ENCODE measurements at places on chromosomes 16 and 17.

DNA sequence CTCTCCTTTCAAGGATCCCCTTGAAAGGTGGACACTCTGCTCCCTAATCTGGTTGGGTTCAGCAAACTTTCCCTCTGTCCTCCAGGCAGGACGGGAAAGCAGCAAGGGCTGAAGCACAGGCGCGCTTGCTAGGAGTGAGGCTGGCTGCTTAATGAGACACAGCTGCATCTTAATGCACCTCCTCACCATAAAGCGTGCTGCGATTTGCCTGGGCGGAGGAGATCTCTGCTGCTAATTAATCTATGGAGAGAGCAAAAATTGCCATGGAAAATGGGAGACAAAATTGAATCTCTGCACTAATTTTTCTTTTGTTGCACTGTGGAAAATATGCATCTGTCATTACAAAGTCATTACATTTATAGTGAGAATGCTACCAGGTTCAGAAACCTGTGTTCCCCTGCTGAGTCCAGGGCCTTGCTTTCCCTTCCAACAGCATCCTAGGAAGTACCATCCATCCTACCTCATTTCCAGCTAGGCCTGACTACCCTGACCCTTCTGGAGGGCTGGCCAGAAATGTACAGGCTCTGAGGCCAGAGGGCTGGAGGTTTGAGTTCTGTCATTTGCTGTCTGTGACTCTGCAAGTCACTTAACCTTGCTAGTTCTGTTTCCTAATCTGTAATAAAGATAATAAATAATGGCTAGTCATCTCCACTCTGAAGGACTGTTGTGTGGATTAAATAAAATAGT, 43.5 kb upstream of the BCAR1 start:
- DNase-seq: no peak

DNA sequence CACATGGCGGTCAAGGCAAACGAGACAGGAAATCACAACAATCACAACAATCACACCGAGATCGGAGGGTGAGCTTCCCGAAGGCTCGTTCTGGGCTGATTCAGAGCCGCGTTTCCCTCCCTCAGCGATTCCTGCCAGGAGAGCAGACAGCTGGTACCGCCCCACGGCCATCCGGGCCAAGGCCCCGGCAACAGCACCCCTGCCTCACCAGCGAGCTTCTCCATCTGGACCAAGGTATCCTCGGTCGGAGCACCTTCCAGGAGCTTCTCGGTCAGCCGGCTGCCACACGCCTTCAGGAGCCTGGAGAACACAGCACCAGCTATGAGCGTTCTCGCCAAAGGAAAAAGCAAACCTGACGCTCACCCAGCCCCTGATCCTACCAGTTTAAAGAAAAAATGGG, 15.2 kb upstream of the PLD6 start:
- no peak for DNase-seq

DNA sequence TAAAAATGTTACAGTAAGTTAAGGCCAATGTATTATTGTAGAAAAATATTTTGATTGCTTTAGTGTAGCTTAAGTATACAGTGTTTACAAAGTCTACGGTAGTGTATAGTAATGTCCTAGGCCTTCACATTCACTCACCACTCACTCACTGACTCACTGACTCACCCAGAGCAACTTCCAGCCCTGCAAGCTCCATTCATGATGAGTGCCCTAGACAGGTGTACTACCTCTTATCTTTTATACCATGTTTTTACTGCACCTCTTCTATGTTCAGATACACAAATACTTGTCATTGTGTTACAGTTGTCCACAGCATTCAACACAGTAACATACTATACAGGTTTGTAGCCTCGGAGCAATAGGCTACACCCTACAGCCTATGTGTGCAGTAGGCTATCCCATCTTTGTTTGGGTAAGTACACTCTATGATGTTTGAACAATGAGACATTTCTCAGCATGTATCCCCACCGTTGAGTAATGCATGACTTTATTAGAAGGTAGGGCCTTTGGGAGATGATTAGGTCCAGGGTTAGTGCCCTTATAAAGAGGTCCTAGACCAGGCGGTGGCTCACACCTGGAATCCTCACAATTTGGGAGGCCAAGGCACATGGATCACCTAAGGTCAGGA, 117.8 kb downstream of the SLC39A11 start:
- no peak for DNase-seq

- no peak for DNase-seq
These were observed 38.1 kb upstream of the DLX4 start for GRCh38 chr17:49930880-49931279.

- no peak for DNase-seq
These were observed 49.9 kb downstream of the BAIAP2 start for GRCh38 chr17:81084680-81085419.

- DNase-seq: no peak
These were observed 20.2 kb upstream of the OR3A1 start for GRCh38 chr17:3318336-3318735.

DNA sequence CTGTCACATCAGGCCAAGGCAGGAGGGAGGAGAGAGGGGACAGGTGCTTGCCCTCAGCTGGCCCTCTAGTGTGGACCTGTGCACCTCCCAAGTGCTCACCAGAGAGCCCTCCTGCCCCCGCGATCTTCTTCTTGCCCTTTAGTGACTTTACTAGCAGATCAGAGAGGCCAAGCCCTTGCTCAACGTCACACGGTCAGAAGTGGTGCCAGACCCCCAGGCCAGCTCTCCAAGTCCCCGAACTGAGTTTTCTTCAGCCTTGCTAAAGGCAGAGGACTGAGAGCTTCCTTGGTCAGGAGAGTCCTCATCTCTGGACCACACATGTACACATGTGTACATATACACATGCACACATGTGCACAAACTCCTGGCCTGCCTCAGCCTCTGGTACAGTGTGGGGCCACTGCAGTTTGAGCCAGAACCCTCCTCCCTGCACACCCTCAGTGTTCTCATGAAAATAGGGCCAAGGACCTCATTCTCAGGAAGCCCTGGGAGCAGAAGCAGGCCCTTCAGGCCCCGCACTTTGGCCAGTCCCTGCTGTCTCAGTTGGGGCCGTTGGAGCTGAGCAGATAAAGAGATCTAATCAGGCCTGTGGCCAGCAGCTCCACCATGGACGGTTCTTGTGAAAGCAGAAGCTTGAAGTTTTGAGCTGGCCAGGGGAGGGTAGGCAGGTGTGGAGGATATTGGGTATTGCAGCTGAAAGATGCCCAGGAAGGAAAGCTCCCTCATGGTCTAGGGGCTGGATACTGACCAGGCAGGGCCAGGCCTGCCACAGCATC, 7.4 kb upstream of the EPX start:
- no peak for DNase-seq

- DNase-seq: no peak
These were observed 176.8 kb downstream of the KATNIP start for GRCh38 chr16:27726621-27727261.

- DNase-seq: no peak
These were observed 25.3 kb downstream of the LMF1 start for GRCh38 chr16:945271-946047.

DNA sequence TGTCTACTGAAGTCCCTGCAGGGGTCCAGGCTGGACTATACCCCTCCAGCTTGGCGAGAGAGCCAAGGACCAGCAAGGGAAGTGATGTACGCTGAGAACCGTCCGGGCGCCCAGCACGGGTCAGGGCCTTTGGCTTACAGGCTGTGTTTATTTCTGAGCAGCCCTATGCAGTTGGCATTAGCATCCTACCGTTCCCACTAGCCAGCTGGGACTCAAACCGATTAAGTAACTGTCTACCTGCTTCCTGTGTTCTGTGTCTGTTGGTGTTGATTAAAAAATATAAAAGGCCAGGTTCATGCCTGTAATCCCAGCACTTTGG, 73.8 kb downstream of the CMIP start:
- DNase-seq: no peak

GRCh38 chr16:56101480-56101879, 89.8 kb upstream of the GNAO1 start:
- no peak for DNase-seq

DNA sequence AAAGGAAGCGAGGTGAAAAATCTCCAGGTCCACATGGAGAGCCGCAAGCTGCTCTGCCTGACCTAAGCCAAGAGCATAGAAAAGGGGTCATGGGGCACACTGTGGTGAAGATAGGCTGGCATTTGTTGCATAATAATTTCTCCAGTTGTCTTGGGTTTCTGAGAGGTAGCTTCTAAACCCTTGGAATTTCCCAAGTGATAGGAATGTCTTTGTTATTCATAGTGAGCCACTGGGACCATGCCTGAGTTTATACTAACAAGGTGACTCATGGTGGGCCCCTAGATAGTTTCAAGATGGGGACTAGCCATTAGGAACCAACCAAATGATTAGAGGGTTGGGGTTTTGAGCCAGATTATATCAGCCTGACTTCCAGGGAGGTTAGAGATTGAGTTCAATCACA, 25.6 kb downstream of the SOST start:
- DNase-seq: peak; percentile 13

DNA sequence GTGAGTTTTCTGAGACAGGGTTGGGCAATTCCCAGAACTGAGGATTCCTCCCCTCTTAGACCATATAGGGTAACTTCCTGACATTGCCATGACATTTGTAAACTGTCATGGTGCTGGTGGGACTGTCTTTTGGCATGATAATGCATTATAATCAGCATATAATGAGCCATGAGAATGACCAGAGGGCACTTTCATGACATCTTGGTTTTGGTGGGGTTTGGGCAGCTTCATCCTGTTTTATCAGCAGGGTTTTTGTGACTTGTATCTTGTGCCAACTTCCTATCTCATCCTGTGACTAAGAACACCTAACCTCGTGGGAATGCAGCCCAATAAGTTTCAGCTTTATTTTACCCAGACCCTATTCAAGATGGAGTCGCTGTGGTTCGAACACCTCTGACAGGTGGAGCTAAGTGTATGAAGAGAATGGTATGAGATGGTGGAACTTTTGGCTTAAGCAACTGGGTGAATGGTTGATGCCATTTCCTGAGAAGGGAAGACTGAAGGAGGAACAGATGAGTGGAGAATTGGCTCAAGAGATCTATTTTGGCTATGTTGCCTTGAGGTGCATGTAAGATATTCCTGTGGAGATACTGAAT, 217.3 kb downstream of the RAB11FIP4 start:
- DNase-seq: no peak

DNA sequence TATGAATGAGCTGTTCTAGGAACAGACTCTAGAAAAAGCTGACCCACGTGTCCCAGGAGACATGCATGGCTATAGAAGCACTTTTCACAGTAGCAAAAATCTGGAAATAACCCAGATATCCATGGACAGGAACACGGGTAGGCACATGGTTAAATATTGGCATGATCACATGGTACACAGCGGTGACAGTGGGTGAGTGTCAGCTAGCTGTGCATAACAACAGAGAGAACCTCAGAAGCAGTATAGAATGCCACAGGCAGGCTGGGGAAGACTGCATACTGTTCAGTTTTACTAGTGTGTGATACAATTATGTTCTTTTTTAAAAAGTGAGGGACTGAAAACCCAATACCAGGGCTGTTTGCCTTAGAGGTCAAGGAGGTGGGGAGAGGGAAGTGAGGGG, 31.4 kb downstream of the EPN2 start:
- DNase-seq: no peak

GRCh38 chr17:81020767-81021497, 14.0 kb upstream of the BAIAP2 start:
- no peak for DNase-seq

DNA sequence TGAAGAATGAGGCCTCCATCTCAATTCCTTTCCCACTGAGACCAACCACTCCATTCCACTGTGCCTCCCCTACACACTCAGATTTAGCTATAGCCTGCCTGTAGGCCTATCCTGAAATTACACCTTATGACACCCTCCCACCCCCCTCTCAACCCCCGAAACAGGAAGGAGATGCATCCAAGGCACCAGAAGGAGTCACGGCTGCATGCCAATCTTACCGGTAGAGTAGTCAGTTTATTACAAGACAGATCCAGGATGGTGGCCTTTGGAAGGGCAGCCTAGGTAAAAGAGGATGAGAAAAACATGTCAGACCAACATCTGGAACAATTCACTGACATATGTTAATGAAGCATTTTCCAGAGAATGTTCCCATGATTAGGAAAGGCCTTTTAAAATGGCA, 2.6 kb downstream of the LRRC59 start:
- DNase-seq: no peak

DNA sequence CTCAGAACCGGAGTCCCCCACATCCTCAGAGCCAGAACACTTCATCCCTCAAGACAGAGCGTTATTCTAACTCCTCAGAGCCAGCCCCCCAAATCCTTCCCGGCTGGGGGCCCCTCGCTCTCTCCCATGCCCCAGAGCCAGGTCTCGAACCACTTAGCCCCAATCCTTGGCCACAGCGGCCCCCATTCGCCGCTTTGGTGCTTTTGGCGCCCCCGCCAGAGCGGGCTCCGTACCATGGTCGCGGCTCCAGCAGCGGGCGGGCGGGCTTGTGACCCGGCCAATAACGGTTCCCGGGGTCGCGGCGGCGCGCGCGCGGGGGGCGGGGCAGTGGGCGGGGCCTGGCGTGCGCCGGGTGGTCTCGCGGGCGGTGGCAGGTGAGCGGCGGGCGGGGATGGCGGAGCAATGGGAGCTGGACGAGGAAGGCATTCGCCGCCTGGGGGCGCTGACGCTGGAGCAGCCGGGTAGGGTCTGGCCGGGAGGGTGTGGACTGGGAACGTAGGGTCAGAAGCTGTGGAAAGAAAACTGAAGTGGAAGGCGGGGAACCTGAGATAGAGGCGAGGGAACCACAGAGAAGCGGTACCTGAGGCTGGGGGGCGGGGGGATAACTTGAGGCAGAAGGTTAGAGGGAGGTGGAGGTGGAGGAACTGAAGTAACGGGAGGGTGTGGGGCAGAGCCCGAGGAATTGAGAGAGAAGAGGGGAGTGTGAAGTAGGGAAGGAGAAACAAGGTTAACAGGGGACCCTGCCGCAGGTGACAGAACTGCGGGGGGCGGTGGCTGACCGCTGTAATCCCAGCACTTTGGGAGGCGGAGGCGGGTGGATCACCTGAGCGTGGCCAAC, at the start of the genes KCTD19 and LRRC36:
Gene KCTD19 (minus strand): TSS at position 270 of the 838 bp plus-strand sequence. CDS start 34 bp downstream, at position 236.
Gene LRRC36 (plus strand): TSS at position 344 of the 838 bp plus-strand sequence. CDS start 48 bp downstream, at position 392.
- peak; percentile 43 for DNase-seq

GRCh38 chr17:37133136-37133535, 184.4 kb downstream of the AATF start:
- DNase-seq: no peak

DNA sequence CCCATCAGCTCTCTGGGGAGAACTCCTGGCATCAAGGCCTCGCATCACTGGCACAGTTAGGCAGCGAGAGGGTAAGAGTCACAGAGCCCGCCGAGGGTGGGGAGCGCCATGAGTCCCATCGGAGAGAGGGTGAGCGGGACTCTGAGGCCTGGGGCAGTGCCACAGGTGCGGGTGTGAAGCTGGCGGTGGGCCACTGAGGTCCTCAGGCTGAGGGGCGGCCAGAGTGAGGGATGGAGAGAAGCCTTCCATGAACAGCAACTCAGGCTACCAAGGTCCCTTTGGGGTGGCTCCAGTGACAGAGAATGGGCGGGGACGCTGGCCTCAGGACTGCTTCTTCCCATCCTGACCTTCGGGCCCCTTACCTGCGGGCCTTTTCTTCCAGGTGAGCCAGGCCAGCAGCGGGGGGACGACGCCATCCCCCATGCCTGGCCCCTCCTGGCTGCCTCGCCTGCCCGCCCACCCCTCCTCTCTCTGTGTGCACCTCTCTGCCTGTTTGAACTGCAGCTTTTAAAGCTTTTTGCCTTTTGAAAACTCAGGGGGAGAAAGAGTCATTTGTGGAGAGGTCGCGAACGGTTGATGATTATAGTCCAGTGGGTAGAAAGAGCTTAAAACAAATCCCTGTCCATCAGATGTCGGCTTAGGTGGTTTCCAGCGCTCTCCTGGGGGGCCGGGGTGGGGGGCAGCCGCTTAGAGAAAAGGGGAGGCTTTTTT, 149.3 kb upstream of the GSE1 start:
- no peak for DNase-seq
